ENCODE measurements at places on chromosomes 2 and 18.

GRCh38 chr2:175318542-175318941 is 137.0 kb upstream of the ATP5MC3 start:
- DNase-seq, result peak; percentile 12

GRCh38 chr18:4311136-4311535 is 144.0 kb downstream of the DLGAP1 start:
- DNase-seq, result no peak

GRCh38 chr2:144374163-144374661 is 145.7 kb downstream of the ZEB2 start:
- DNase-seq, result no peak

- no peak for DNase-seq
Observed at GRCh38 chr18:64679121-64679520, 530.2 kb upstream of the LINC00305 start.

GRCh38 chr2:152407204-152407721 is 72.3 kb downstream of the FMNL2 start:
- peak; percentile 33 for DNase-seq

DNA sequence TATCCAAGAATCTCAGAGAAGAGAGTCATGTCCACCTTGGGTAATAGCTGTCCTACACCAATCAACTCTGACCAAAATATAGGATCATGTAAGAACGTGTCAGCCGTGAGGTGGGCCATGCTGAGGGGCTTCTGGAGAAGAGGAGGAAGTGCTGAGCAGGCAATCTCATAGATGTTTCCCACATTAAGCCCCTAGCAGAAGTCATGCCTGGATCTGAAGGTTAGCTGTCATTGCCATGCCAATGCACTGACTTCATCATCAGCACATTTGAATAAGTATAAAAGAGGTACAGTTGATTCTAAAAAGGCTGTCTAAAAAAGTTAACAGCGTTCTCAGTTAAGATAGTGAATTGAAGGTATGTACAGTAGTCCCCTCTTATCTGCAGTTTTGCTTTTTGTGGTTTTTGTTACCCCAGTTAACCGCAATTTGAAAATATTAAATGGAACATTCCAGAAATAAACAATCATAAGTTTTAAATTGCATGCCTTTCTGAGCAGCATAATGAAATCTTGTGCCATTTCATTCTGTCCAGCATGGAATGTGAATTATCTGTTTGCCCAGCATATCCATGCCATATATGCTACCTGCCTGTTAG is 67.2 kb upstream of the TMEM17 start:
- no peak for DNase-seq

- DNase-seq, result no peak
Observed at GRCh38 chr2:45260946-45261345, 251.7 kb upstream of the SIX2 start.

DNA sequence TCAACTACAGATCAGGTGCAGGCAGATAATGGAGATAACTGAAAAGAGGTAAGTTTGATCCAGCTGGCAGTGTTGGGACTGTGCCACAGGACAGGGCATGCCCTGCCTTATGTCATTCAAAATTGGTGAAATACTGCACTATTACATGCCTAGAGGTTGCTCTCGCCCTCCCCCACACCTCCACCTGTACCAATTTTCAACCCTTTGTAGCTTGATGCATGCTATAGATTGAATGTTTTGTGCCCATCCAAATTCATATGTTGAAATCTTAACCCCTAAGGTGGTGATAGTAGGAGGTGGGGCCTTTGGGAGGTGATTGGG is 72.1 kb upstream of the LYPD6B start:
- no peak for DNase-seq

- no peak for DNase-seq
Observed at GRCh38 chr2:109134741-109135358, 5.8 kb downstream of the SH3RF3 start.

DNA sequence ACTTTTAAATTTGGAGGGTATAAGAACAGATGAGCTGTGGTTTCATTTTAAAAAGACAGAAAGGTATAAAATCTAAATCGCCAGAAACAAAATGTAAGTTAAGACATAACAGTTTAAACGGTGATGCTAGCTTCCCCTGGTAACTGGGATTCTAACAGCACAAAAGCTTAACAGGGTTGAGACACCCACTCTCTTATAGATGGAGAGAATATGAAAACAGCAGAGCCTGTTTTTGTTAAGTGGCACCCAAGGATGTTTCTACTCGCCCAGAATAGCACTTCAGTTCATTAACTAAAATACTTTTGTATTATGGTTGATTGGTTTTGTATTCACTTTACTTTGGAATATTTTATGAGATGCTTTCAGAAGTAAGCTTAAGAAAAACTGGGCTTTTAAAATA is 151.9 kb upstream of the RND3 start:
- no peak for DNase-seq

GRCh38 chr2:188892636-188893035 is 81.5 kb upstream of the COL3A1 start:
- no peak for DNase-seq

GRCh38 chr2:181371782-181372645 is 85.2 kb upstream of the ITGA4 start:
- DNase-seq, result no peak

GRCh38 chr18:11857177-11857887 is 6.1 kb downstream of the CHMP1B start:
- no peak for DNase-seq

GRCh38 chr2:207219081-207219630 is 53.4 kb upstream of the KLF7 start:
- no peak for DNase-seq

DNA sequence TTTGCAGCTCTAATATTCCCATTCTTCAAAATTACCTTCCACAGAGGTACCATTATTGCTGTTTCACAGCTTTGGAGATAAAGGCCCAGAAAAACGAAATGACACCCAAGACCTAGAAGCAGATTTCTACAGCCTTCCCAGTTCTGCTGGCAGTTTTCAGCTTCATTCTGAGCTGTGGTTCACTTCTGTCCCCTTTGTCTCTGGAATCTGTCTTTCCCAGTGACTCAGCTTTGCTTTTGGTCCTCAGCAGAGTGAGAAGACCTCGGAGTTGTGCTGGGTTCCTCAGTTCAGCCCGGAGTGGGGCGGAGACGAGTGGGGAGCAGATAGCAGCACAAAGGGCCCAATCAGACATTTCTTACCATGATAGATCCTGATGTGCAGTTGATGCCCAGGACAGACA is 180.7 kb upstream of the CXCR4 start:
- DNase-seq, result no peak

DNA sequence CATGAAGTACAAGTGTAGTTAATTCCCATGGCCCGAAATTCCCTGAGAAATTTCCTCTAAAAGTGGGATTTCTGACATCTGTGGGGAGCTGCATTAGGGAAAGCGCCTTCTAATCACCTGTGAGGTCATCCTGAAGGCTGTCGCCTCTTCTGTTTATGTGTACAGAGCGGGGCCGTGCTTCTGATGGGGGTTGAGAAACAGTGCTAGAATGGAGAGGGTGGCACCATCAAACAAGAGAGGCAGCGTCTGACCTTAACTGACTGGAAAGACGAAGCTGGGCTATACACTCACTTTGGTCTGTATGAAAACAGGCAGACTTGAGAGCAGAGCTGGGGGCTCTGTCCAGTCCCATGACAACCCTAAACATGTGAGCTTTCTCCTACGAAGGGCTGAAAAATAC is 44.2 kb upstream of the DNMT3A start:
- DNase-seq, result no peak

GRCh38 chr2:45651415-45652089 is at the start of gene PRKCE:
PRKCE (plus strand) TSS chr2:45651675.
- DNase-seq, result no peak

DNA sequence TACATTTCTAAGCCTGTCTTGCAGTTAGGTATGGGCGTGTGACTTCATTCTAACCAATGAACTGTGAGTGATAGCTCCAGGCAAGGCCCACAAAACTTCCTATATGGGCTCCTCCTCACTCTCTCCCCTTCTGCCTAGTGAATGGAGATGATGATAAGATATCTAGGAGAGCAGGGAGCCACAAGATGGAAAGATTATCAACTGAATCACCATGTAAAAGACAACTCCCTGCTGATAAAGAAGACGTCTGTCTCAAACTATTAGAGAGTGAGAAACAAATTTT is 237.1 kb downstream of the GPD2 start:
- no peak for DNase-seq

- no peak for DNase-seq
Observed at GRCh38 chr2:108579623-108580022, 45.4 kb downstream of the LIMS1 start.
